ENCODE measurements at places on chromosomes 16 and 17.
A peak's percentile ranks its signal among the peaks of the same experiment; 100 is the strongest.

GRCh38 chr17:343875-344752, 8.5 kb downstream of the RPH3AL start:
- DNase-seq, result no peak

DNA sequence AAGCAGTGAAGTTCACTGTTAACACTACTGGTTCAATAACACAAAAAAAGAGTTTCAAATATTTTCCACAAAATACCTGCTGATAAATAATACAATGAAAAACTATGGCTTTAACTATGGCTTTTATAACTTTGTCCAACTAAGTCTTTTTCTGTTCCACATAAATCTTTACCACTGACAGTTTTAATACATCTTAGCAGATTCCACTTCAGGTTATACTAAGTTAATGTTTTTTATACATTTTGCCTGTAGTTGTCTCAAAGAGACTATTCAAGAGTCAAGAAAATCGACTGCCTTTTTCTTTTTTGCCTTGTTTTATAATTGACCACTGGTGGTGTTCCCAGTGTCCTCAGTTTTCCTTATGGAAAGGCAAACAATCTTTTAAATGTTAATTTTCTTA, 379.7 kb upstream of the PMFBP1 start:
- no peak for DNase-seq

GRCh38 chr17:36807496-36808179, 129.6 kb upstream of the LHX1 start:
- DNase-seq, result no peak

GRCh38 chr16:2037115-2037514, 10.4 kb downstream of the NHERF2 start:
- no peak for DNase-seq

- no peak for DNase-seq
Observed at GRCh38 chr16:53257001-53257400, 177.3 kb upstream of the RBL2 start.

GRCh38 chr16:22373662-22374310, 633 bp downstream of the CDR2 start:
- no peak for DNase-seq

GRCh38 chr17:7841915-7842379, 7.9 kb downstream of the KDM6B start:
- peak; percentile 87 for DNase-seq

DNA sequence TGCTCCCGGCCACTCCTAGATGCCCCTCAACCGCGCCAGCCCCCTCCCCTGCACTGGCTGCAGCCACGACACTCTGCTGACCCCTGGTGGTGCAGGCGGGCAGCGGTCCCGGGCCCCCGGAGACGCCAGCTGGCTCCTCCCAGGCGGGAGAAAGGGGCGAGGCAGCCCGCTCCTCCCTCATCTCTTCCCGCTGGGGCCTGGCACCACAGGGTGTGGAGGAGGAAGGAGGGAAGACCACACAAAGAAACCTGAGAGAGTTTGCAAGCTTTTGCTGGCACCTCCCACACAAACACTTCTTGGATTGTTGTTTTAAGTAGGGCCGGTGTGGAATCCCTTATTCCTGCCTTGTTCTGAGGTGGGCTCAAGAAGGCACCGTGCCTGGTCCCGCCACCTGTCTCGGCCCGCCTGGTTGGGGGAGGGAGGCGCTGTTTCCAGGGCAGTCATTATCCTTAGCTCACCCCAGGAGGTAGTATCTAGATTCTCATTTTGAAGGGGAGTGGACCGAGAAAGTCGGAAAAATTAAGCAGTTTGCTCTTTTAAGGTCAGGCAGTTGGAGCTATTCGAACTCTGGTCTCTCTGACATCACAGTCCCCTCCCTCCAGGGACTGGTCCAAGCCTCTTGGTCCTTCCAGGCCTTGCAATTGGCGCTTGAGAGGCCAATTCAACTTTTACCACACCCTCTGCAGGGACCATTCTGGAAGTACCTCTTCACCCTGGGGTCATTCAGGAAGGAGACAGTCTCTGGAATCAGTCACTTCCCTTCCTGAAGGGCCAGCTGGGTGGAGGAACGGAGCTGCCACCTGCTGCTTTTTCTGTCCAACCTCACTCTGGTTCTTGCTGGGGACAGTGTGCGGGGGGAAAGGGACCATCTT, 959 bp upstream of the ANKRD13B start:
- DNase-seq, result peak; percentile 96

All from T47D (cell line).